ENCODE measurements at places on chromosomes 2 and 18.

DNA sequence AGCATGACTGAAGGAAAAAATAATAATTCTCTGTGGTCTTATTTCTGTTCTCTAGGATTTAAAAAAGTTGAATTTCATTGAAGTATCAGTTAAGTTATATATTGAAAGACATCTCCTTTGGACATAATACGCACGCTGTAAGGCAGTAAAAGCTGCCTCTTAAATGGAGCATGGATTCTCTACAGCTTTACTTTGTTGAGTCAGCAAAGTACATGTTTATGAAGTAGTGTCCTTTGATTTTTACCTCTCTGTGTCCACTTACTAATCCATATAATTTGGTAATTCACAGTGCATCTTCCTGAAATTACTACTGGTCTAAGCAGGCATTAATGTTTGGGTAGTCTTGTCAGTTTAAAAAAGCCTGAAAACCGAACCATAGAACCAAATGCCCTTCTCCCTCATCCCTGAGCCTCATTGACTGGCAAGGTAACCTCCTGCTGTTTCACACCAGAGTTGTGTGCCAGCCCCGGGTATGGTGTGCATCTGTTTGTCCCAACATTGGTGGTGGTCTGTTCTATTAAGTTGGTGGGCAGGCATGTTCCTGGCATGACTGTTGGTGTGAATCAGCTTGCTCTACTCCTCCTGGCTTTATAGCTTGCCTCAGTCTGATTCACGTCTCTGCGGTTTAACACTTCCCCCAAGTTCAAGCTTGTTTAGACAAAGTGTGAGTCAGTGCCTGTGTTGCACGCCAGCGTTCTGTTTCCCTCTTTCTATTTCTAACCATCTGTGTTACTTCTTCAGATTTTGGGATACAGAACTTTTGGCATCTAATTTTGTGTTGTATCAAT is 71.0 kb upstream of the ITM2C start:
- DNase-seq = peak; percentile 99

GRCh38 chr2:18440141-18440661 is 120.3 kb downstream of the RDH14 start:
- DNase-seq = no peak

- no peak for DNase-seq
These were observed 43.3 kb downstream of the DDX1 start for GRCh38 chr2:15634846-15635490.

DNA sequence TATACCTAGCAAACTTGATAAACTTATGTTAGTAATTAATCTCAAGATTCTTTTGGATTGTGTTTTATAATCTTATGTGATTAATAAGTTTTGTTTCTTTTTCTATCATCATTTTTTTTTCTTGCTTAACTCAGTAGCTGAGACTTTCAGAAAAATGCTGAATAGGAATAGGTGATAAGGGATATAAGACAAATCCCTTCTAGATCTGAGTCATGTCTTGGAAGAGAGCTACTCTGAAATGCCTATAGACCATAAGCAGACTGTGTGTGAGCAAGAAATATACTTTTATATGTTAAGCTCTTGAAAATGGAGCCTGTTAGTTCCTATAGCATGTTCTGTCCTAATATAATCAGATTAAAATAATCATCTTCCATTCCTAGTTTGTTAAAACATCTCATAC is 29.6 kb downstream of the CYBRD1 start:
- DNase-seq = no peak

GRCh38 chr2:33291278-33292013 is 185.0 kb upstream of the RASGRP3 start:
- peak; percentile 90 for DNase-seq

- DNase-seq = no peak
These were observed 41.6 kb downstream of the WIPF1 start for GRCh38 chr2:174555998-174556397.

- no peak for DNase-seq
These were observed 343.7 kb upstream of the MEX3C start for GRCh38 chr18:51541230-51541629.

DNA sequence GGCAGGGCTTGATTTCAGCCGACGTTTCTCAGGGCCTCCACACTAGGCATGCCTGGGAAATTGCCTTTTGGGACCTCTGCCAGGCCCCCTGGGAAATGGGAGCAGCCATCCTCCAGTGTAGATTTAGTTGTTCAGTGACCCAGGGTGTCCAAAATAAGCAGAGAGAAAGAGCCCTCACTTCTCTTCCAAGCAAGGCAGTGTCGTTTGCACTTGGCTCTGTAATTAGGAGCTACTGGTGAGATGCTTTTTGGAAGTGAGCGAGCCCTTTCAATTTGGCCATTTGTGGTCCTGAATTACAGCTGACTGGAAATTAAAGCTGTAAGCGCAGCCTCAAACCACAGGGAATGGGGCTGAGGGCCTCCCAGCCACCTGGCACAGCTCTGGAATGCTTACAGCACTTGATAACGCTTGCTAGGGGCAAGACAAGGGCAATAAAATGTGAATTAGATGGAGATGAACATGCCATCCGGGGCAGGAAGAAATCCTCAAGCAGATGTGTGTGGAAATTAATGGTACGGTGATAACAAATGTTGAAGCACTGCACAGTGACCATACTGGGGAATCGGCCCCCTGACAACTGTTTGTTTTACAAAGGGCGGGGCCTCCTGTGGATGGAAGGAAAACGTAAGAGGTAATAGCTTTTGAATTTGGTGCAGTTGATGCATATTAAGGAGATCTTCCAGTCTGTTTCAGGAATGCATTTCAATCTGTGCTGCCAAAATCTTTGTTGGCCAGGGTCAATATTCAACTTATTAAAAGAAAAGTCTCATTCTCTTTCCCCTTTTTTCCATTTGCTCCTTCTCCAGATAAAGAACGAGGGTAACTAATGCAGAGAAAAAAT is 173.1 kb downstream of the UXS1 start:
- DNase-seq = no peak

DNA sequence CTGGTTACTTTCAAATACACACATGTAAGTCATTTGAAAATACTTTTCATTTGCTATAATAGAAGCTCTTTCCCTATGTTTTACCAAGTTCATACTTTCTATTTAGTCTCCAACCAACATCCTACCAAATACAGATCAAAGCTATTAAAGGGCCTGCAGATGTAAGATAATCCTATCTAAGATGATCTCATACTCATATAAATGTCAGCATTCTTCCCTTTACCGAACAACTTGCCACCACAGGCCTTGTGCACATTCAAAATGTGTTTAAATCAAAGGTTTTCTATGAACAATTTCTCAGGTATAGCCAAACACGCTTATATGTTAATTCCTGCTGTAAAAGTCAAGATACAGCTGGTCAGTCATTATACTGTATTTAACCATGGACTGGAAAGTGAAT is 23.3 kb downstream of the KCTD18 start:
- no peak for DNase-seq

DNA sequence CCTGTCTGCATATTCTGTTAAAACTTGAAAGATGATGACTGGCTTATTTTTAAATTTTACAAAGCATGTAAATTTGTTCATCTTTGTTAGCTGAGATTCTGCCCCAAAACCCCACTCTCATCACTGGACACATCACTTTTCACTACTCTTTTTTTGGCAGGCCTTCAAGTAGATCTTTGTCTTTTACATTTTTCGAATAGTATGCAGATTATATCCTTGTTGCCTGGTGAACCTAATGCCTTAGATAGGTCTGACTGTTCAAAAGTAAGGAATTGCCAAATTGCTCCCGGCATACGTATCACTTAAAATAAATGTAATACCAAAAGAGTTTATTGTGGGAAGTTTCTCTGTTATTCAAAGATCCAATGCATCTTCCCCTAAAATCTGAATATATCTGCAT is 303.3 kb downstream of the XIRP2 start:
- DNase-seq = no peak

GRCh38 chr2:110655701-110656100 is 22.2 kb downstream of the BUB1 start:
- DNase-seq = no peak

DNA sequence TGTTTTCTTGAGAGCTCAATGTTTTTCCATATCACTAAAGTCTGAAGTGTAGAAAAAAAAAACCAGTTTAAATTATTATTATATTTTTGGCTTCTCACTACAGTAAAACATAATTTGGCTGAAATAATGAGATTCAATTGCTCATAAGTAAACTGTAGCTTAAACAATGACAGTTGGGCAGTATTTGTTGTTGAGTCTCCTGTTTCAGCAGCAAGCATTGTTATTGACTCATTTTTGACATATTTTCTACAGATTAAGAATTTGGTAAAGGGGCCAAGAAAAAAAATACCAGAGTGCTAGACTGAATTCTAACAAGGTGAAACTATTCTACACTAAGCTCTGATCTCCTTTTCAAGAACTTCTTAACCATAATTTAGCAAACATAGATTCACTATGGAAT is 2070.4 kb upstream of the CELF4 start:
- no peak for DNase-seq

DNA sequence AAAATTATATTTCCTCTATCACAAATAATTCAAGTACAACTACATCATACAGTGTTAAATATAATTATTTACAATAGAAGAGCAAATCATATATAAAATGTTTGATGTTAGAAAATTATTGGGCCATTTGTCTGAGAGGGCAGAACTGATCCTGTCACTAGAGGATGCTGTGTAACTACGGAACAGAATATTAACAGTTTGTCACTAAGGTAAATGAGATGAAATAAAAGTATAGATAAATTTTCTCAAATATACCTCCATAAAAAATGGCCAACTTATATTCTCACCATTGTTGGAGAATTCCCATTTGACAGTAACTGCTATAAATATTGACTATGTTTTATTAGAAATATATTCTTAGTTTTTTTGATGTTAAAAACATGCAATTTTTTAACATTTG is 1067.4 kb upstream of the DDX18 start:
- DNase-seq = peak; percentile 8

- DNase-seq = peak; percentile 69
These were observed 42.2 kb upstream of the ZSWIM2 start for GRCh38 chr2:186891185-186891621.

GRCh38 chr2:74278176-74278575 is 65.0 kb downstream of the SLC4A5 start:
- no peak for DNase-seq

DNA sequence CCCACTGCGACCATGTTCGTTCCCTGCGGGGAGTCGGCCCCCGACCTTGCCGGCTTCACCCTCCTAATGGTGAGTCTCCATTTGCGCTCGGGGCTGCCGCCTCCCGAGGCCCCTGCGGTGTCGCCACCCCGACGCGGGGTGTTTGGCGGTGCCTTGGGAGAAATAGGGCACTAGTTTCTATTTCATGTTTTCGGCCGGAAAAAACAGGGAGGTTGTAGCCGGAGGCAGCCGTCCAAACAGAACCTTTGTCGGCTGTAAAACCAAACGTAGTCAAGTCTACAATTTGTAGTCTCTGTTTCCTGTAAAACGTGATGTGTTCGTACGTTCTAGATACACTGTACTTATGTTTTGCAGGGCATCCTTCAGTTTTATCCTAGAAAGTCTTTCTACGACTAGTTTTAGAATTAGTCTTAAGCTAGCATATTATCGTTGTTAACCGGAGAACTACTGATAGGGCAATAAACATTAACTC is 290 bp downstream of the PSMG2 start:
- DNase-seq = no peak

- DNase-seq = no peak
These were observed 53.3 kb upstream of the TUBA3E start for GRCh38 chr2:130251535-130251872.

GRCh38 chr2:75326645-75327044 is 127.3 kb upstream of the TACR1 start:
- no peak for DNase-seq

DNA sequence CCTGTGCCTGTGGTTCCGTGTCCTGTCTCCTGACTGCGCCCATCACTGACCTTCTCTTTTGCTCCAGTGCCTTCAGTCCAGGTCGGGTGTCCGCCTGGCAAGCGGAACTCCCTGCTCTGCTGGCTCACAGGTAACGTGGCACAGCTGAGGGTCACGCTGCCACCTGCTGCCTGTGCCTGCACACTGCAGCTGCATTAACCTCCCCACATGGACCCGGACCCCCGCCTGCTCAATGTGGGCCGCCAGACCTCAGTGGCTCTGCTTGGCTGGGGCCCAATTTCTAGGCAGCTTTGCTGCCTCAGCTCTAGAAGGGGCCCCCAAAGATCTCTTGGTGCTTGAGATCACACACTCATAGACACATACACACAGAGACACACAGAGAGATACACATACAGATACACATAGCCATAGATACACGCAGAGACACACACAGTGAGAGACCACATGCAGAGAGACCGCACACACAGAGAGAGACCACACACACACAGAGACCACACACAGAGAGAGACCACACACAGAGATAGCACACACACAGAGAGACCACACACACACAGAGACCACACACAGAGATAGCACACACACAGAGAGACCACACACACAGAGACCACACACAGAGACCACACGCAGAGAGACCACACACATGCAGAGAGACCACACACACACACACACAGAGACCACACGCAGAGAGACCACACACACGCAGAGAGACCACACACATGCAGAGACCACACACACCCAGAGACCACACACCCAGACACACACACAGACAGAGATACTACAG is 14.9 kb upstream of the CNNM3 start:
- DNase-seq = peak; percentile 64

- no peak for DNase-seq
These were observed 42.1 kb upstream of the ERMN start for GRCh38 chr2:157367704-157368103.

- no peak for DNase-seq
These were observed 44.4 kb upstream of the HPCAL1 start for GRCh38 chr2:10258326-10258725.

DNA sequence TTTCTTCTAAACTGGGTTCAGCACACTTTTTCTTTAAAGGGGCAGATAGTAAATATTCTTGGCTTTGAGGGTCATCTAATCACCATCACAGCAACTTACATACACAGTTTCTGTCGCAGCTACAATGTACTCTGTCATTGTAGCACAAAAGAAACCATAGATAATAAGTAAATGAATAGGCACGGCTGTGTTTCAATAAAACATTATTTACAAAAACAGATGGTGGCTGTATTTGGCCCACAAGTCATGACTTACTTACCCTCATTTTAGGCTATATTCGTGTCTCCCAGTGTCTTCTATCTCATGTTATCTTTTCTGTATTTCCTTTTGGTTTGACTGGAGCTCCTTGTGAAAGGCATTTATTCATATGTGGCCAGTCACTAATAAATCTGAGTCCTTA is 168.3 kb downstream of the MAP2 start:
- DNase-seq = no peak

GRCh38 chr18:74577019-74577418 is 20.7 kb upstream of the ZNF407 start:
- no peak for DNase-seq

DNA sequence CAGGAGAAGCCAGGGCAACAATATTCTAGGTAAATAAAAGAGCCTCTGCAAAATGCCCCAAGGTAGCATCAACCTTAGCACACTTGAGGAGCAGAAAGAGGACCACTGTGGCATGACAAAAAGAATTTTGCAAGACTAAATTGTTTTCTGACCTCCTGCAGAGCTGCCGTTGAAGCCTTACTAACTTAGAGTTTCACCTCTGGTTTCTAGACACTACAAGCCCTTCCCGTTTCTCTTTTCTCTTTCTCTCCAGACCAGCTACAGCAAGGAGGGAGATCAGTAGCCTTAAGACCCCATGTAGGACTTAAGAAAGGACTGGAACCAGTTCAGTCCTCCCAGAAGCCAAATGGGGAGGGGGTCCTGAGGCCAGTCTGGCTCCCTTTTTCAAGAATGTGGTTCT is 73.3 kb upstream of the SP3 start:
- no peak for DNase-seq

All from MCF 10A (cell line).